Erythroblast (primary cell): ENCODE measurements at places on chromosomes 16 and 17.
A peak's percentile ranks its signal among the peaks of the same experiment; 100 is the strongest.

GRCh38 chr16:17125671-17126070, 345.1 kb downstream of the XYLT1 start:
- no peak for DNase-seq

DNA sequence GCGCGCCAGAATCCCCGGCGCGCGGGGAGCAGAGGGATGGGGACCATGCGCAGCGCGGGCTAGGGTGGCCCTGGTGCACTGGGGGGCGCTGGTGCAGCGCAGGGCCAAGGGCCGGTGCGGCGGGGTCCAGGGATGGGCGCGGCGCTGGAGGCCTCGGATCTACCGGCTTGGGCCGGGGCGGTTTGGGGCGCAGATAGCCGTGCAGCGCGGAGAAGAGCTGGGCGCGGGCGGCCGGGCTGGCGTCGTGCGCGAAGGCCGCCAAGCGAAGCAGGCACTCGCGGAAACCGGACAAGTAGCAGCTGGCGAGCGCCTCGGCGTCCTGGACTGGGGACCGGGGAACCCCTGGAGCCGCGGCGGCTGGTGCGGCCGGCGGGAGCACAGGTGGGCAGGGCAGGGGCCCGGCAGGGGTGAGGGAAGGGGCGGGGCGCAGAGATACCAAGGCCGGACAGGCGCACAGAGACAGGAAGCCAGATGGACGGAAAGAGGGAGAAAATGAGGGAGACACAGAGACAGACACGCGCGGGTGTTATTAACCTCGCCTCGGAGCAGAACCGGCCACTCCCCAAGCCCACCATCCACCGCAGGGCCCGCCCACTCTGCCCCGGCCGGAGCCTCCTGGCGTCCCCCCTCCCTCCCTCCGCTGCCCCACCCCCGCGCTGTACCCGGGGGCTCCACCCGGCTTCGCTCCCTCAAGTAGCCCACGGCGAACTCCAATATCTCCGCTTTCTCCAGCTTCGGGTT, 2.1 kb downstream of the HES7 start:
- DNase-seq, result peak; percentile 81

DNA sequence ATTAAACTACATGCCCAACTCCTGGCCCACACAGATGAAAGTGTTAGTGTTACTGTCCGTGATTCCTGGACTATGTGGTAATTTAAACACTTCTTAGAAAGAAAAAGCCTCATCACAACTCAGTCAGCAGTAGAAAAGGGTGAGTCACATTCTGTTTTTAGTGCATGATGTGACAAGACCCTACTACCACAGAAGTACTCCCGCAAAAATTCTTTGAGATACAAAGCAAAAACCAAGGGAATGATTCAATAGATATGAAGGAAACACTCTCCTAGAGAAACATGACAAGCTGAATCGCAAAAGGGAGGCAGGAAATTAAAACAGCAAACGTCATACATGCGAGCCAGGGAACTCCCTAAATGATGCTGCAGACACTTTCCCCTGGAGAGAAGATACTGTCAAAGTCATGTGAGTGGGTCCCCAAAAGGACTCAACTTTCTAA, 14.4 kb downstream of the SNN start:
- peak; percentile 32 for DNase-seq

DNA sequence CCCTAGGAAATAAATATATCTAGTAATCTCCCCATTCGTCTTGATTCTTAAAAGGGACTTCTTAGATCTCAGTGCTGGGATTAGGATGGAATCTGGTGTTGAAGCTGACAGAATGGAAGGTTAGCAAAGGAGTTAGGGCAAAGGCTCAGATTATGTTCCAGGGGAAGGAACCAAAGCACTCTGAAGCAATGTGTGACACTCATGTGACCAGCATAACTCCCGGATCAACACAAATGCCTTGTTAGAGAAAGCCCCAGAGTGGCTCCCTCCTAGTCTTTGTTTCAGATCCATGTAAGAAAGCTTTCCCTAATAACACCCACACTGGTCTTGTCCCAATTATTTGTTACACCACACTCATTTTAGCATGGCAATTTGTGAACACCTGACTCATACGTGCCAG, 62.6 kb upstream of the ERN1 start:
- no peak for DNase-seq

DNA sequence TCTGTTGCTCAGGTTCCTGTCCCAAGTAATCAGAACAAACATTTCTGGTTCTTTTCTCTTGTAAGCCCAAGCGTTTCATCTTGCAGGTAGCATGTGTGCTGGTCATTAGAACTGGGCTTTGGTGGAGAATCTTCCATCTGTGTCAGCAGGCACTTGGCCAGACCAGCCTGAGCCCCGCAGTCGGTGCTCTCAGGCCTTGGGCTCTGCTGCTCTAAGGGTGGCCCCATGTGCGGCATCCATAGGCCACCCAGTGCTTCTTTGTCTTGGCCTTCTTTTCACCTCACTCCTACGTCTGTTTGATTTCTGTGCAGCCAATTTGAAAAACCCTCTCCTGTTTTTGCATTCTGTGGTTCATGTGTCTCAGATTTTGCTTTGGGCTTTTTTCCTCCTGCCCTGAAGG, 51.6 kb downstream of the PLD6 start:
- no peak for DNase-seq

DNA sequence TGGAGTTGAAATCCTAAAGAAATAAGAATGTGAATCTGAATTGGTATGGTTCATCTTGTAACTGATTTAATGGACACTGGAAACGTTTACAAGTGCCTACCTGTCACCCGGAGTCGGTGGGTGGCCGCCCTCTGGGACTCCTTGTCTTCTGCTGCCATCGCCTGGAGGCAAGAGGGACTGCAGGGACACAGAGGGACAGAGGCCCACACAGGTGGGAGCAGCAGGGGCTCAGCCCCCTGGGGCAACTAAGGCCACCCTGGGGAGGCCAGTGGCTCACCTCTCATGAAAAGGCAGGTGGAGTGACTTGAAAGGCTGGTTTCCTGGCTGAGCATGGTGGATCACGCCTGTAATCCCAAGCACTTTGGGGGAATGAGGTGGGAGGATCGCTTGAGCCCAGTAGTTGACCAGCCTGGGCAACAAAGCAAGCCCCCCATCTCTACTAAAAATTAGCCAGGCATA, 23.2 kb downstream of the TMEM92 start:
- peak; percentile 78 for DNase-seq

DNA sequence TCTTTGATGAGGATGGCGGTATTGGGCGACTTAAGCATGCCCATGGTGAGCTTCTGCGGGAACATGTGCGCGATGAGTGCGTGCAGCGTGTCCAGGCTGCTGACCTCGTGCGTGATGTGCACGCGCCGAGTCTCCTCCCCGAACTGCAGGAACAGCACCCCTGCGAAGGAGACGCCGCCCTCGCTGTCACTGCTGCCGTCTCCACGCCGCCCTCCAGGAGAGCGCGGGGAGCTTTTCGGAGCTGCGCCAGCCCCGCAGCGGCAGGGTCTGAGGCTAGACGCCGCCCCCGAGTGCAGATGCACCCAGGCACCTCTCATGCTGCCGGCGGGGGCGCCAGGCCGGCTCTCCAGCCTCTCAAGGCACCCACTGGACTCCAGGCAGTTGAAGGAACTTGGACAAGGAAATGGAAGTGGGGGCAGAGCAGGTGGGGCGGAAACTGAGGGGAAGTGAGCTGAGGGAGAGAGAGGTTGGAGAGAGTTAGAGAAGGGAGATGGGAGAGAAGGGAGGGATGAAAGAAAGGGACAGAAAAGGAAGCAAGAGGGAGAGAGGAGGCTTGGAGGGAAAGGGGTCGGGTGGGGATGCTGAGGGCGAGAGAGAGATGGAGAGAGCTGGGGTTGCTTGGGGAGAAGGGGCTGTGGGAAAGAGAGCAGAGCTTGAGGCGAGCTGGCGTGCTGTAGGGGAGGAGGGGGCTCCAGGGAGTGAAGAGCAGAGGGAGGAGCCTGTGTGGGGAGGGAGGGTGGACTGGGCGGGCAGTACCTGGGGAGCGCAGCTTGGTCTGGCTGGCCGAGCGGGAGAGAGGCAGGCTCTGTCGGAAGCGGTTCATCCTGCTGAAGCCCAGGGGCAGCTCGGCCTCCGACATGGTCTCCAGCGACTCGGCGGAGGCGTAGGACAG, 42.1 kb downstream of the SRCIN1 start:
- no peak for DNase-seq

DNA sequence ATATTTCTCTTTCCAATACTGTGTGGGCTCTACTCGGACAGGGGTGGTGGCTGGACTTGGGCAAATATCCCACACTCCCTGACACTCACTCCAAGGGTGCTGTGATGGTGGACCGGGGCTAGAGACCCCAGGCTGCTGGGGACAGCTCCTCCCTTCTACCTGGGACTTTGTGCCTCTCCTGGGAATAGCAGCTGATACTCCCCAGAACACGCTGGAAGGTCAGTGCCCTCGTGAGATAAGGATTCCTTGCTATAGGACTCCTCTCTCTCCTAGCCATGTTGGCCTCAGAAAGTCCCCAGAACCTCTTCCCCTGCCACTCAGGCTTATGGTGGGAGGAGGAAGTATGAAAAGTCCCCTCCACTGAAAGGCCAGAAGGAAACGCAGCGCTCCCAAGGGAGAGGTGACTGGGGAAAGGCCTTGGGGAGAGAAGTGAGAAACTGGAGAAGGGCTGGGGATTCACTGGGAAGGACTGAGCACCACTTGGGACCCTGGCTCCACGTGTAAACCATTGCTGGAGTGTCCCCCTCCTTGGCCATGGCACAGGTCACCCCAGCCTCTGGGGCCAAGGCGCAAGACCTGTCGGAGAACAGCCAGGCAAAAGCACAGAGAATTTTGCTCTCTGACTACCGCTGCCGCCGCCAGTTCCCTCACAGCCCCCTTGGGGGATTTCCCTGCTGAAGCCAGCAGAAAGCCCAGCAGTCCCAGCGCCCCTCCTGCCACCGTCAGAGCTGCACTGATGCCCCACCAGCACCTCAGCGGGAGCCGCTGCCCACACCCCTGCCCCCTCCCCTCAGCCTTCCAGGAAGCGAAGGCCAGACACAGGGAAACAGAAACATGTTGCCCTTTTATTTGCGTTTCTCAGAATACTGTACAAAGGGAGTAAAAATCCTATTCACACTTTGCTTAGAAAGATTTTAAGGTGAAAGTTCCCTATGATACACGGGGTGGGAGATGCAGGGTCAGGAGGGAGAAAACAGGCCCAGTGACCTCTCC, 2.1 kb upstream of the GSDMB start:
- no peak for DNase-seq

DNA sequence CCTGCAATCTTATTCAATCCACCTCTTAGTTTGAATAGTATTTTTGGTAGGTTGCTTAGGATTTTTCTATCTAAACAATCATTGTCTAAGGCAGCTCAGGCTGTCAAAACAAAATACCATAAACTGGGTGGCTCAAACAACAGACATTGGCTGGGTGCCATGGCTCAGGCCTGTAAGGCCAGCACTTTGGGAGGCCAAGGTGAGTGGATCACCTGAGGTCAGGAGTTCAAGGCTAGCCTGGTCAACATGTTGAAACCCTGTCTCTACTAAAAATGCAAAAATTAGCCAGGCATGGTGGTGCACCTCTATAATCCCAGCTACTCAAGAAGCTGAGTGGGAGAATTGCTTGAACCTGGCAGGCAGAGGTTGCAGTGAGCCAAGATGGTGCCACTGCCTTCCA, 126.7 kb downstream of the CYLD start:
- no peak for DNase-seq

GRCh38 chr17:42116705-42117396, 4.3 kb downstream of the KAT2A start:
- peak; percentile 76 for DNase-seq

- no peak for DNase-seq
Measured at GRCh38 chr17:57356719-57357391, 100.5 kb downstream of the MSI2 start.

DNA sequence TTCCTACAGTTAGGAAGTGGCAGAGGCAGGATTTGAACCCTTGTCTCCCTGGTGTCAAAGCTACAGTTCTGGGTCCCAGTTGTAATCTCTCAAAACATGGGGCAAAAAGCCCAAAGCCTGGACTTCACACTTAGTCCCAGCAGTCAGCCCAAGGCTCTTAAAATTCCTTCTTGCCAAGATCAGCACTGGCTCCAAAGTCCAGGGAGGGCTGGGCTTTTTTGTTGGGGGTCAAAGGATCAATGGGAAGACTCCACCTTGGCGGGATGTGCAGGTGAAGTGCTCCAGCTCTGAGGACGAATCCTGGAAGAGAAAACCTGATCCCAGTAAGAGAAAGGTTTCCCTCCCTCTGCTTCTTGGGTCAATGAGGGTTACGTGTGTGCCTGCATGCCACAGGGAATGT, 195.5 kb downstream of the HAPSTR1 start:
- DNase-seq, result no peak

DNA sequence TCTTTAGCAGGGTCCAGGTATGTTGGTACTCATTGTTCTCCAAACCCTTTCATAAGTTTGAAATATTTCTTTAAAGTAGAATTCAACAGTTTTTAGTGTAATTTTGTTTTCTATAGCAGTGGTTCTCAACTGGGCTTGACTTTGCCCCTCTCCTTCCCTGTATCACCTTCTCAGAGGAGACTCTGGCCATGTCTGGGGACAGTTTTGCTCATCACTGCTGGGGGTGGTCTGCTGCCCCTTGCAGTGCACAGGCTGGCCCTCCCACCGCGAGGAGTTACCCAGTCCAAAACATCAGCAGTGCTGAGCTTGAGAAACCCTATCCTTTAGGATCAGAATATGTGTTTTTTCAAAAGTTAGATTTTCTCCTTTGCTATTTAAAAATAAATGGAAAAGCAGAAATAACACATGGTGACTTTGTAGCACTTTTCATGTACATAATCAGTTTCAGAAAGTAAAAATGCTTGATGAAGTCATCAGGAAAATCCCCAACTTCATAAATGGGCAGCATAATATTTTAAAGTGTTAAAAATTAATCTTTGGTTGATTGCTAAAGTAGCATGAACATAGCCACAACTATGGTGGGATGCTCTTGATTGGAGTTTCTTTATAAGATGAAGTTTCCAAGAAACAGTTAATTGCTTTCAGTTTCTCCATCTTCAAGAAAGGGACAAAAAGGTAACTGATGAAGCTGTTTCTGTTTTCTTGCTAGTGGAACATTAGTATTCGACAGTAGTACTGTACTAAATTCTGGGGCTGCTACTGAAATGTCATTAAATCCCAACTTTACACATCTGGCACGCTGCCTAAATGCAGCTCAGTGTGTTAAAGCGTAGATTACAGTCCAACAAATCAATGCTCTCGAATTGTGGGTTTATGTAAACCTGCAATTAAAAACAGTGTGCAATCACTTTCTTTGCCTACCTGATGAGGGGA, 70.3 kb downstream of the NETO2 start:
- no peak for DNase-seq

GRCh38 chr17:72388765-72389473, 268.1 kb downstream of the SOX9 start:
- no peak for DNase-seq

DNA sequence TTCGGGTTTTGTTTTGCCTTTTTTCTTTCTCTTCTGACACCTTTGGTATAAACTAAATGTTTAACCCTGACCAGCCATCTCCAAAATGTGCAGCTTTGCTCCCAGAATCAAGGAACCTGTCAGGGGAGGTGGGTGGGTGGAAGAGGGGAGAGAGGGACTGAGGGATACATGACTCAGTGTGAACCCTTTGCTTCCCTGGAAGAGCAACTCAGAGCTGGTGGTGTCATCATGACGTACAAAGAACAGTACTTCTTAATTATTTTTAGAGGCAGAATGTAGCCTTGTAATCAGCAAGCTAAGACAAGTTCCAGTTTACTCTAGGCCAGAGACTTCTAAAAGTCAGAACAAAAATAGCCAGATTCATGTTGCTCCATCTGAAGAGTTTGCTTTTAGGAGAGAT, 119.6 kb upstream of the HAS3 start:
- DNase-seq, result no peak
